ENCODE measurements at places on chromosomes 12 and 14.
A peak's percentile ranks its signal among the peaks of the same experiment; 100 is the strongest.

GRCh38 chr12:87425942-87426554, 603.2 kb downstream of the C12orf50 start:
- DNase-seq: no peak

DNA sequence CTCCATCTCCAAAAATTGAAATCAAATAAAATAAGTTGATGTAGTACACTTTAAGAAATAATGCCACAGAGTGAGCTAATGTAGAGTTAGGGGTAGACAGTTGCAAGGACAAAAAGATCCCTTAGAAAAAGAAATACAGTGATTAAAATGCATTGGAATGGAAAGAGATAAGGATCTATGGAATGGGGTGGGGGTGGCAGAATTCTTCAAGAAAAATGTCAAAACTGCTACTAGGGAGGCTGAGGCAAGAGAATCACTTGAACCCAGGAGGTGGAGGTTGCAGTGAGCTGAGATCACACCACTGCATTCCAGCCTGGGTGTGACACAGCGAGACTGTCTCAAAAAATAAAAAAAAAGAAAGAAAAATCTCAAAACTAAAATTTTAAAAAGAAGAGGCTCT, 6.5 kb downstream of the OLR1 start:
- DNase-seq: no peak

DNA sequence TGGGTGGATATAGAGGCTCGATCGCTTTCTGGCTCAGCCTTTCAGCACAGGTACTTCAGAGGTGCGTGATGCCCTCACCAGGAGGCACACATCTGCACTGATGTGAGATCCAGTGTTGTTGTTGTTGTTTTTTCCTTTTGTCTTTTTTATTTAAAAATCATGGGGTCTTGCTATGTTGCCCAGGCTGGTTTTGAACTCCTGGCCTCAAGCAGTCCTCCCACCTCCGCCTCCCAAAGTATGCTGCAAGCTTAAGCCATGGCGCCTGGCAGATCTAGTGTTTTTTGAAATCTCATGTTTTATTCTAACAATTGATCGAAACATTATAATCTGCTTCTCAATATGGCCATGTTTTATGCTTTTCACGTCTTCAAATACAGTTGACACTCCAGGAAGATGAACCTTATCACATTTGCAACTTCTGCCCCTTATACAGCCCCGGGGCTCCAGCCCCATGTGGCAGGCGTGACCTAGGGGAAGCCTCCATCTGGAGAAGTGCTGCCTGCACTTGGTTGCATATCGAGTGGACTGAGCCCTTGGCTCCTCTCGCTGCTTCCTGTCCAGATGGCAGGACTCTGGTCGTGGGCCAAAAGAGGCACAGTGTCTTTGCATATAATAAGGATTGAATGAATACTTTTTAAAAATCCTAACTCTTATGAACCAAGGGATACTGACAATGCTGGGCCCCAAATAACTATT, 71.7 kb downstream of the TRAF3 start:
- peak; percentile 71 for DNase-seq

- DNase-seq: no peak
Measured at GRCh38 chr12:15977999-15978951, 67.1 kb downstream of the DERA start.

DNA sequence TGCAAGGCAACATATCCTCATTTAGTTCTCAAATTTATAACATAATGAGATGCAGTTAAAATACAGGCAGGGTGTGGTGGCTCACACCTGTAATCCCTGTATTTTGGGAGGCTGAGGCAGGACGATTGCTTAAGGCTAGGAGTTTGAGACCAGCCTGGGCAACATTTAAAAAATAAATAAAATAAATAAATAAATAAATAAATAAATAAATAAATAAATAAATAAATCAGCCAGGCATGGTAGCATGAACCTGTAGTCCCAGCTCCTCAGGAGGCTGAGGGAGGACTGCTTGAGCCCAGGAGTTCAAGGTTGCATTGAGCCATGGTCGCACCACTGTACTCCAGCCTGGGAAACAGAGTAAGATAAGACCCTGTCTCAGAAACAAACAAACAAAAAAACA, 39.4 kb downstream of the TCHP start:
- DNase-seq: no peak

DNA sequence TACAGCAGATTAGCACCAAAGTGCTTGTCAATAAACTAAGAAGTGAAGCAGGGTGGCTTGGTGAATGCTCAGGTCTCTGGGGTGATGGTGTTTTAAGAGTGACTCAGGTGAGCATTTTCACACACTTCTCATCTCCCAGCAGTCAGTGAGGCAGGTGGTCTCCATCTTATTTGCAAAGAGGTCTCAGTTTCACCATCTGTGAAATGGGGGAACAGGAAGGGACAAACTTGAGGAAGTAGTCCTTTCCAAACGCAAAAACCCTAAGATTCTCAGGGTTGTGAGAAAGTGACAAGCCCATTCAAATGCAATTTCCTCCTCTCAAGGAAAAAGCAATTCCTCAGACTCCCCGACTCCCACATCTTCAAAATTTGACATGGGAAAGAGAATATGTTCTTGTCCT, 54.1 kb downstream of the CMKLR1 start:
- no peak for DNase-seq

GRCh38 chr14:102095871-102096568, 9.2 kb upstream of the HSP90AA1 start:
- no peak for DNase-seq

GRCh38 chr14:39568809-39569538, 136.7 kb upstream of the FBXO33 start:
- peak; percentile 14 for DNase-seq

GRCh38 chr14:36134038-36134437, 42.5 kb downstream of the PTCSC3 start:
- no peak for DNase-seq

- DNase-seq: no peak
Measured at GRCh38 chr12:68367116-68367515, 35.0 kb upstream of the MDM1 start.

DNA sequence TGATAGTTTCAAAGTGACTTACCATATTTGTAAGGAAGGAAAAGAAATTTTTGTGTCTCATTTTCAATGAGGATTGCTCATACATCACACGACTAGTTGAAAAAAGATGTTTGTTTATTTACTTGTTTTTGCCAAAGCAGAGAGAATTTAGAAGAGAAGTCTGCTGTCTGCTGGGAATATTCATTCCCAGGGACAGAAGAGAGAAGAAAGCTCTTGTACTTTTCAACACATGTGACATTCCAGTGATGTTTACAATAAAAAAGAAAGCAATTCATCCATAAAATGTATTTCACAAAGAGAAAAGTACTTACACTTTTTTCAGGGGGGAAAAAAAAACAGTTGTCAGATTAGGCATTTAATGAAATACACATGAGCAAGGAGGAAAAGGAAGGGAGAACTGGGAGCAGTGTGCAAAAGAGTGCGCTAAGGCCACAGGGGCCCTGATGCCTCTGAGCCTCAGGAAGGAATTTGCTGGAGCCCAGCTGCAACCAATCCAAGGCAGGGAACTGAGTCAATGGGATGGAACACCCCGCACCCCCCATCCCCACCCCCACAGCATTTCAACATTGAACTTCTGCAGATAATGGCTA, 115.0 kb downstream of the RPAP3 start:
- DNase-seq: no peak

GRCh38 chr12:116534311-116535121, 24.7 kb upstream of the MAP1LC3B2 start:
- peak; percentile 95 for DNase-seq

GRCh38 chr14:51012055-51012454, 67.8 kb upstream of the PYGL start:
- DNase-seq: no peak

DNA sequence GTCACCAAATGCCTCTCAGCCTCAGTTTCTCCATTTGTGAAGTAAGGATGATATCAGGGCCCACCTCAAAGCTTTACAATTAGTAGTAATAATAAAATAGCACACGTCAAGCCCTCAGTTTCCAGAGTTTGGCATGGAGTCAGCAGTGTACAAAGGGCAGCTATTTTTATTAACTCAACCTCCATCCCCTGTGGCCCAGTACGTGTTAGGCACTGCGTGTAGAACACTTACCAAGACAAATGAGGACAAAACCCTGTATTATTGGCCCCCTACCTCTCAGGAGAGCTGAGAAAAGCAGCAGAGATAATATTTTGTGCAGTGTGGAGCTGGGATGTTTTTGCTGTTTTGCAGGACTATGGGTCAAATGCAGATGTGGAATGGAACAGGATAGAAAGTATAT, 280.8 kb downstream of the C12orf75 start:
- DNase-seq: no peak

- peak; percentile 75 for DNase-seq
Measured at GRCh38 chr12:48165089-48165981, 8.0 kb upstream of the ASB8 start.

GRCh38 chr12:38607295-38607694, 290.7 kb downstream of the ALG10B start:
- no peak for DNase-seq

DNA sequence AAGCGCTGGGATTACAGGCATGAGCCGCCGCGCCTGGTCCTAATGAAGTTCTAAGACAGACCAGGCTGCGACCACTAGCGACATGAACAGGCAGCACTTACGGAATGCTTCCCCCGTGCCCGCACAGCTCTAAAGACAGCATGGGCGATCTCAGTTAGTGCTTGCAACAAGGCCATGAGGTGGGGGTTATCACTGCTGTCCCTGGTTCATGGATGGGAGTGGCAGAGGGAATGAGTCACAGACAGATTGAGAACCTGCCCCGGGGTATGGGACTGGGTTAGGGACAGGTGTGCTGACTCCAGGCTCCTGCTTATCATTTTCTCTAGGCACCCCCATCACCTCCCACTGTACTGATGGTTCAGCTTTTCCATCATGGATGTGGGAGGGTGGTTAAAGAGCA, 160.9 kb downstream of the VRK1 start:
- no peak for DNase-seq

Measured in brain (organoid and tissue), 16 donors.